ENCODE measurements at places on chromosomes 4 and X.

DNA sequence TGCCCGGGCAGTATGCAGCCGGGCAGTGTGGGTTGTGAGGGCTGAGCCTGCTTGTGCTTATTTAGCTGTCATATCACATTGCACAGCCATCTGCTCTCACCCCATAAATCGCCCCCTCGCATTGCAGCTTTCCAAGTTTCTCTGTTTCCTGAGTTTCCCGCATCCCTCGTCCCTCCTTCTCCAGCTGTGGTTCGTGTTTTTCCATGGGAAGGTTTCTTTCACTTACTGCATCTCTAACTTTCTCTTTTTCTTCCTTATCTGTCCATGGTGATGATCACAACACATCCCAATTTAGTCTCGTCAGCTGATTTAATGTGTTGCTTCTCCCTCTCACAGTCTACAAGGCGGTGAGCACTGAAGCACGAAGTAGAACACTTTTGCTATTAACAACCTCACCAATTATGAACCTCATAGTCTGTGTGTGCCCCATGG, 118.1 kb downstream of the ENPP6 start:
- no peak for DNase-seq

GRCh38 chr4:86271057-86271456, 88.8 kb downstream of the MAPK10 start:
- DNase-seq = no peak

GRCh38 chrX:101764538-101764937, 104.9 kb upstream of the ARMCX2 start:
- DNase-seq = no peak

GRCh38 chrX:140092121-140092520, 126.8 kb upstream of the CXorf66 start:
- DNase-seq = no peak

- peak; percentile 95 for DNase-seq
These were observed 60.9 kb upstream of the LAS1L start for GRCh38 chrX:65595460-65595876.

DNA sequence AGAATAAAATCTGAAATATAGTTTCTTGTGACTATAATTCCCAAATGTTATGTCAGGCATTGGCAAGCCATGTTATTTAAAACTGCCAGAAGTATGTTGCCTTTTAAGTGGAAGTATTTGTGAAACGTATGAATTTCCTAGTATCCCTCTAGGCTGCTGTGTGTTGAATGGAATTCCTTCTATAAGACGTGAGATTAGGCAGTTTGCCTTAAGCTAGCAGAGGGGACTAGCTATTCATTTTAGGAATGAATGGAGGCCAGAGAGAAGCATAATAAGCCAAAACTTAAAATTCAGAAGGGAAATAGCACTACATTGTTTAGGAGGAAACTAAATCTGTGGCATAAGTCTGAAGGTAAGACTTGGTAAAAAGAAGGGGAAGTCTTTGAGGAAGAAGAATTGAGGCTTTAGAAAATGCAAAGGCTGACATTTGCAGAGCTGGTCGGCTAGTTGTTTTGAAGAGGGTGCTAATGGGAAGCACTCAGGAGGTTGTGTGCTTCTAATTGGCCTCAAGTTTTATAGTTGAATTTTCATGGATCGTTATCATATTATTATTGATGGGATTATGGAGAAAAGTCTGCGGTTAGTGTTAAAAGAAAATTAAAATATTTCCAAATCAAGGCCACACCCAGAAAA, 57.1 kb downstream of the TMEM131L start:
- DNase-seq = no peak

GRCh38 chr4:90281541-90282355, 154.6 kb downstream of the CCSER1 start:
- no peak for DNase-seq

DNA sequence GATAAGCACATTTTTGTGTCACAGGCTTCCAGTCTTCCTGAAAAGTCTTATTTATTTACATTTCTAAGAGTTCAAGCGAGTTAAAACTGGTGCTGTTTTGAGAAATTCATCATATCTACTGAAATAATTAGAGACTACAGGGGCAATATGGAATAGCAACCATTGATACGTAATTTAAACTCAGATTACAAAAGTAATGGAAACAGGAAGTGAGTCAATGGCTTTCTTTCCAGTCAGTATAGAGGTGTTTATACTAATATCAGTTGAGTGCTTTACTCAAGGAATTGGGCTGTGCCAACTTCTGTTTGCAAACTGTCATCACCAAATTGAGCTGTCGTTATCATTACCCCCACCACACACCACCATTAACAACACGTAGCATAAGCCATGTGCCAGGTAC, 222.7 kb downstream of the COL25A1 start:
- peak; percentile 48 for DNase-seq

GRCh38 chrX:46551494-46552128, 6.4 kb upstream of the ZNF674 start:
- DNase-seq = peak; percentile 82

DNA sequence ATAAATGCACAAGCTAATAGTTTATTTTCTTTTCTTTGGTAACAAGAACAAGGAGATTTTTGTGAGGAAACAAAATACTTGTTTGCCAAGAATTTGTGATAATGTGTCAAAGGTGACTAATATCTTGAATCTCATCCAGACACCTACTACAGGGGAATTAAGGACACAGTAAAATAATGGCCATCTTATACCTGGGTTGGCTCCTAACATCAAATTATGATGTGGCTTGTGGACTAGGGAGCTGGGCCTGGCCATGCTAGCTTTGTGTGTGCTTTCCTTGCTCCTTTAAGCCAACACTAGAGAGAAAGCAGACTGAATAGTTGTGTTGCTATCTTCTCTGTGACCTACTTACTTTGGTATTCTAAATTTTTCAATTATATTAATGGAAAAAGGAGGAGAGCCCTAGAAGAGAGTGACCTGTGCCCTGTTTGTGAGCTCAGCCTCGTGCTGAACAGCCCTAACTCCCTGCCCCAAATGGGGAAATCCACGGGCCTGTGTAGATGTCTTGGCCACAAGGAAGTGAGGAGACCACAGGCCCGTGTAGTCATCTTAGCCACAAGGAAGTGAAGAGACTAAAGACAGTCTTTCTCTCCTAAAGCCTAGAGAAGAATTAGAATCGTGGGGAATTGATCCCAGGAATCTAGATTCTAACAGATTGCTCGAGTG, 23.3 kb downstream of the ARHGAP24 start:
- peak; percentile 65 for DNase-seq

- DNase-seq = no peak
These were observed 32.1 kb downstream of the FBXW7 start for GRCh38 chr4:152503653-152504290.

Measured in fibroblast of pulmonary artery (primary cell).